Fibroblast of skin of right biceps (primary cell): ENCODE measurements at places on chromosomes 4 and X.

DNA sequence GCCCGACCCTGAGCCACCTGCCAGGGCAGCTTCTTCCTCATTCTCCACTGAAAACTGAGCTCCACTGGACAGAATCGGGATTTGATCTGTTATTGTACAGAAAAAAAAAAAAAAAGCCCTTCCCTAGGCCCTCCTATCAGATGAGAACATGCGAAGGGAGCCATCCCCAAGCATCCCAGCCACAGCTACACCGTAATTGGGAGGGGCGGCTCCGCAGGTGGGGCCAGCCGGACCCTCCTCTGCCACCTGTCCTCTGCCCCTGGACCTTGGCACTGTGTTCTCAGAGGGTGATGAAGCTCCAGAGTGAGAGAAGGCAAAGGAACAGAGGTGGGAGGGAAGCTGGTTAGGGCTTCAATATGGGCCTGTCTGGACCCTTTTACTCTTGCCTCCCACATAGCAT lies 240.0 kb upstream of the PSAPL1 start:
- DNase-seq = no peak

DNA sequence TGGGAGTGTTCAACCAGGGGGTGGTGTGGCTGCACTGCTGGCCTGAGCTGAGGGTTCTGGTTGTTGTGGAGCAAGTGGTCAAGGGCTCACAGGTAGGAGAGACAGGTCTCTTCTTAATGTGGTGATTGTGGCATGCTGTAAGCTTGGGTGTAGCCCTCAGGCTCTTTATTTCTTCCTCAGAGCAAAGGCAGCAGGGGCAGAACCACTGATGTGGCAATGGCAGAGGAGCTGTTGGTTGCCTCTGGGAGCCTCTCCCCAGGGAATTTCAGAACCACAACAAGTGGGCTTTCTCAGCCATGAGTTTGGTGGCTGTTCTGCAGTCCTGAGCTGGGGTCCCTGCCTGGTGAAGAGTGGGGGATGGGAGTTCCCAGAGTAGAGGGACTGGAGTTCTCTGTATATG lies 1017.2 kb downstream of the SH3BGRL start:
- DNase-seq = no peak

DNA sequence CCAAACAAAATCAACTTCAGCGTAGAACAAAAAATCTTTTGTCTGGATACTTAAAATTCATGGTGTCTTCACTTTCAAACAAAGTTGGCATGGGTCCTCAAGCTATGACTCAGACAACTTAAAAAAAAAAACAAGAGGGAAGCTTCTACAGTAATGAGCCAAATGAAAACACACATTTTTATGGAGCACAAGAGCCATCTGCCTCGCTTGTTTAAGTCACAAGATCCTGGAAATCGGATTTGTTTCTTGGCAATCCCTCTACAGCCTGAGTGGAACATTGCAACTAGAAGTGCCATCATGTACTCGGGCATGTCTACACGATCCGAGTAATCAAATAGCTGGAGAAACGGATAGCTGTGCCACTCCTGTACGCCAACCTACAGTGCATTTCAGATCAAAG lies 22.6 kb downstream of the LAMP2 start:
- DNase-seq = peak; percentile 51

DNA sequence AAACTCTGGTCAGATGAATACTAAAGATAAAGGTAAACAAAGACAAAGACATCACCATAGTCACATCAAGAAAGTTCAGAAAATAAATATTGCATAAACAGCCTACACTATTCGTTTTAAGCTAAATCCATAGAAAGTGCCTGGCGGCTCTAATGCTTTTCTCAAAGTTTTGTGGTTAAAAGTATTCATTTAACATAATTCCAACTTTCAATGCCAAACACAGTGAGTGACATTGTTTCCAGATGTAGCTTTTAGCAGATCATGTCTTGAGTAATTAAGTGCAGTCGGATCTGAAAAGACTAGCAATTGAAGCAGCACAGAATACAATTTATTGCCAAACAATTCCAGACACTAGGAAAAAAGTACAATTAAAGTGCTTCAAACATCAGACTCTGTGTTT lies 287.1 kb upstream of the ADGRL3 start:
- DNase-seq = peak; percentile 36

- DNase-seq = peak; percentile 25
These were observed 113.3 kb downstream of the ELOVL6 start for GRCh38 chr4:110085131-110085530.

DNA sequence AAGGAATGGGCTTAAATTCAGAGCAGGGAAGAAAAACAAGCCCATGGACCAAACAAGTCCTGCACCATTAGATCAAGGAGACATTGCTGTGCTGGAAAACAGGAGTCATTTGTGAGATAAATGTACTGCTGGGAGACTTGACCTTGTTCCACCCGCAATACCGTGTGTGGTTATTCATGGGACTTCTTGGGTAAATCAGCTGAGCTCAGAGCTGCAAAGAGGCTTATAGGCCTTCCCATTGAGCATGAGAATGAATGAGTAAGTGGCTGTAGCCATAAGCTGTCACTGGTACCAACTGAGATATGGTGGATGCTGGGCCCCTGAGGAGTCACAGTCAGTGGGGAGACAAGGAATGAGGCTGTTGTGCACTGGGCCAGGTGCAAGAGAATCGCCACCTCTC lies 2.3 kb upstream of the CYTL1 start:
- DNase-seq = no peak
